ENCODE measurements at places on chromosomes 11 and 22. TPM values are rescaled to one million over a fixed set of nuclear protein-coding genes. Genes with fewer than 3 reads are reported as not detected.

- no peak overlapping the region for H3K4me3 ChIP-seq
- no peak overlapping the region for H3K27ac ChIP-seq
- H3K4me1 ChIP-seq = no peaks in the 10 kb centered on the region
- H3K36me3 ChIP-seq = no peaks in the 10 kb centered on the region
Observed at GRCh38 chr11:44967930-44968496, 17.3 kb upstream of the TP53I11 start.

DNA sequence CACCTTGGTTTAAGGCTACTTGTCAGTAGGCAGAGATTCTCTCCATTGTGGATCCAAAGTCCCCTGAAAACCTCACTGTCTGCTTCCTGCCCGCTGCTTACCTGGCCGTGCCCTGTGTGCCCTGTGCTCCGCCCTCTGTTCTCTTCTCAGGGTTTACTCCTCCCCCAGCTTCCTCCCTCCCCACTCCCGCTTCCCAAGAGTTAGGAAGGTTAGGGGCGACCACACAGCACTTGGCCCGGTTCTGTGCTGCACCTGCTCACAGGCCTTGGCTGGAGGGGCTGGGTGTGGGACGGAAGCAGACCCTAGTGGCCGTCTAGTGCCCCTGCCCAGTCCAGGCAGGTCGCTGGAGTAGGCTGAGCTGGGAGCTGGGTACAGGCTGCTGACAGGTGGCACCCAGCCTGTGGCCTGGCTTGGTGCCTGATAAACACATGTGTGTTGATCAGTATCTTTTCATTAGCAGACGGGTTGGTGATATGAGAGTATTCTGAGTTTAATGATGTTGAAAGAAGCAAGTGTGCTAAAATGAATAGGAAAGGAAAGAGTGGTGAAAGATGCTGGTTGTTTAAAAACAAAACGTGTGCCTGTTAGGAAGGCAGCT lies 40.5 kb downstream of the GRAMD4 start:
- no peaks in the 10 kb centered on the region for H3K27me3 ChIP-seq
- H3K27ac ChIP-seq = no peak overlapping the region
- H3K36me3 ChIP-seq = peaks cover 7% of the 10 kb centered on the region
- no peak for DNase-seq

- DNase-seq = no peak
- H3K36me3 ChIP-seq = no peaks in the 10 kb centered on the region
- no peak overlapping the region for H3K4me3 ChIP-seq
- H3K27ac ChIP-seq = no peak overlapping the region
Observed at GRCh38 chr11:44518968-44519550, 46.4 kb upstream of the CD82 start.

DNA sequence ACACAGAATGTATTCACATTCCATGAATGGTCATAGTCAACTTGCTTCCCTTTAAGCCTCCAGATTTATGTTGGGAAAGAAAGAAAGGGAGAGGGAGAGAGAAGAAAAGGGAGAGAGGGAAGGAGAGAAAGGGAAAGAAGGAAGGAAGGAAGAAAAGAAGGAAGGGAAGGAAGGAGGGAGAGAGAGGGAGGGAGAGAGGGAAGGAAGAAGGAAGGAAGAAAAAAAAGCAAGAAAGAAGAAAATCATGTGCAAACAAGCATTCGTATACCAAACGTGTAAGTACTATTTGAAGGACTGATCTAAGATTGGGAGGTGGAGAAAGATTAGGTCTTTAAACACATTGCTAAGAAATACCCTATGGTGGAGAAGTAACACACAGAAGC lies 23.9 kb upstream of the ARHGAP20 start:
- H3K27ac ChIP-seq = no peak overlapping the region
- H3K36me3 ChIP-seq = no peaks in the 10 kb centered on the region
- H3K27me3 ChIP-seq = no peaks in the 10 kb centered on the region
- no peak for DNase-seq
- H3K4me3 ChIP-seq = no peak overlapping the region
- no peaks in the 10 kb centered on the region for H3K4me1 ChIP-seq

DNA sequence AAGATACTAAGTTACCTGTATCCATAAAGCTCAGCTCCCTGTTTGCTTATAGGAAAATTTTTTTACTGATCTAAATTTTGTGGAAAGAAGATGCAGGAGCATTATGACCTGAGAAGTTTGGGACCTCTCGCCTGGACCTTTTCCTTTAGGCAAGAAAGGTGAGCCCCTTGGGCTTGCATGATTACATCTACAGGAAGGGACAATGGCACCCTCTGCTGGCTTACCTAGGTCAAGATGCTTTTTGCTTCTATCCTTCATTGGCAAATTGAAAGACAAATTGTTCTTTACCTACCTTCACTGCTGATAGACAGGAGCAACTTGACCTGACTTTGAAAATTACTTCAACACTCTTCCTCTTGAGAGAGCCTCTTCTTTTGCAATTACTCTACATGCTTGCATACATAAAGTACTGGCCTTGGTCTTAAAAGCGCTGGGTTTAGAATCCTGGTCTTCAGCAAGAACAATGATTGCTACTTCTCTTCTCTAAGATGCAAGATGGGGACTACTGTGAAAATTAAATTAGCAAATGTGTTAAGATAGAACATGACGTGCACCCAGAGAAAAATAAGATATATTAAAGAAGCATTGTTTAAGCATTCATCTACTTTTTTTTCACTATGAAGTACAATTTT lies 147.2 kb downstream of the TRPC6 start:
- peak; percentile 65 for DNase-seq
- H3K4me1 ChIP-seq = peaks cover 10% of the 10 kb centered on the region
- no peak overlapping the region for H3K4me3 ChIP-seq
- no peaks in the 10 kb centered on the region for H3K27me3 ChIP-seq

DNA sequence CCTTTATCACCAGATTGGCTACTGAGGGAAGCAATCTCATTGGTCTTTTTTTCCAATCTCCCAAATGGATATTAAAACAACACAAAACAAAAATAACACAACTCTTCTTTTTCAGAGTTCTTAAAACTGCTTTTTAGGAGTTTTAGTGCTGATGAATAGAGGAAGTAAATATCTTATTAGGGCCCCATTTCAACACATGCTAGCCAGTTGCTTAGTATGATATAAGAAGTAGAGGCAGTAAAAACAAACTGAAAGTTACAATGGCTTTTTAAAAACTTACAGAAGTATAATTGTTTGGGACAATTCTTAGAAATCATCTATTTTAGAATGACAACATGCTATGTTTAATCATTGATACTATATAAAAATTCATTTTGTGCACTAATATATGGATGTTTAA lies 3.4 kb downstream of the C11orf71 start:
- H3K27ac ChIP-seq = no peak overlapping the region
- no peaks in the 10 kb centered on the region for H3K27me3 ChIP-seq
- H3K4me1 ChIP-seq = peaks cover 13% of the 10 kb centered on the region
- DNase-seq = no peak
- H3K36me3 ChIP-seq = no peaks in the 10 kb centered on the region

DNA sequence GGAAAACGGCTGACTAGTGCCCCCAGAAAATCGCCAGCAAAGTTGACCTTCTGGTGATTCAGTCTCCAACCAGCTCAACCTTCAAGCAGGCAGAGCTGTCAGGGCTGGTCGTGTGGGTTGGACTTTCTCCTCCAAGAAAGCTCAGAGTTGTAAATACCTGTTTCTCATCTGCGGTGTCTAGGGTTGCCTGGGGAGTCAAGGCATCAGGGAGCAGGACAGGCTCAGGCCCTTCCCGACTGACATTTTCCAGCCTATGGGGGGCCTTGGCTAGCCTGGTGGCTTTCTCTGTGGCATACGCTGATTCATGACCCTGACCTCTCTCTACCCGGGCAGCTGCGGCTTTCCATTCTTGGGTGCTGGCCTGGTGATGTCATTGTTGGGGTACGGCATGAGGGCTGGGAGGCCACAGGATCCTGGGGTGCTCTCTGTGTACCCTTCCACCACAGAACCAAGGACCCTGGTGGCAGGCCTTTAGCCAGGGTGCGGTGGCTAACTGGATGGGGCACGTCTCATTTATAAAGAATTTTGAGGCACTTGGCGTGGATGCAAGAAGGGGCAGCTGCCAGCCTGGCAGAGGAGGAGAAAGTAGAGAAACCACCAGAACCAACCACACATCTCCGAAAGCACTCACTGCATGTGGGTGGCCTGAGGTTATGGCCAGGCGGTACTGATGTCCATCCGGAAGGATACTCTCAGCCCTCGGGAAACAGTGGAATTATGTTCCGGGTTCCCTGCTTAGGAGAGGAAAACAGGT lies 64.9 kb downstream of the BCR start:
- no peak overlapping the region for H3K4me3 ChIP-seq
- DNase-seq = no peak
- no peaks in the 10 kb centered on the region for H3K27me3 ChIP-seq
- H3K36me3 ChIP-seq = no peaks in the 10 kb centered on the region

DNA sequence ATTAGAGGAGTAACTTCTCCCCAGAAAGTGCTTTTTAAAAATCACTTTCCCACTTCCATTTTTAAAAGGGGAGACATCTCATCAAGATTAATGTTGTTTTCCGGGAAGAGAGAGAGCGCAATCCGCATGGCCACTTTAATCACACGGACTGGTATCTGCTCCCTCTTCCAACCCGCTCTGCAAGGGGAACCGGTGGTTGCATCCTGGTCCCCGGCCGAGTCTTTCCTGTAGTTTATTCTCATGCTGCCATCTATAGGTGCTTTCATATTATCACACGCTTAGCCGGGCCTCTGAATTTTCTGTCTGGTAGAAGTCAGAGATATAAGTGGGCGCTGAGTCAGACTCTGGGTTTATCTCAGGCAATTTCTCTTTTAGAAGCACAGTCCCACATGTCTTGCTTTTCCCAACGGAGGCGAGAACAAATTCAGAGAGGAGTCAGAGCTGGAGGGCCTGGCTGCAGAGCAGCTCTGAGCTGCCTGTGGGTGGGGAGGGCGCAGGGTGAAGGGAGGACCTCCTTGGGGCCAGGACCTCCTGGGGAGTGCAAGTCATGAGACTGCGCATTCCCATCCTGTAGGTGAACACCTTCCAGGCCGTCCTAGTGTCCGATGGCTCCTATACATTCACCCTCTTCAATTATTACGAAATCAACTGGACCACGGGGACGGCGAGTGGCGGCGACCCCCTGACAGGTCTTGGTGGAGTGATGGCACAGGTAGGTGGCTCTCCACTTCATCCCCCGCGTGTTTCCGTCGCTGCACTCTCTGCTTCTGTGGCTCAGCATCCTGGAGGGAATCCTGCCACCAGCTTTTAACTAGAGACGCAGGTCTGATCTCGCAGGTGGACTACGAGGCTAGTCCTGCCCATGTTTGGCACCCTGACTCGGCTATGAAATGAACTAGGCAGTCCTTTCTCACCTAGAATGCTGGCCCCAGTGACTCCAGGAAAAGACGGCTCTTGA lies 11.7 kb downstream of the TECTA start:
- H3K4me1 ChIP-seq = no peaks in the 10 kb centered on the region
- no peak overlapping the region for H3K27ac ChIP-seq
- H3K36me3 ChIP-seq = no peaks in the 10 kb centered on the region
- no peak overlapping the region for H3K4me3 ChIP-seq
- DNase-seq = no peak

DNA sequence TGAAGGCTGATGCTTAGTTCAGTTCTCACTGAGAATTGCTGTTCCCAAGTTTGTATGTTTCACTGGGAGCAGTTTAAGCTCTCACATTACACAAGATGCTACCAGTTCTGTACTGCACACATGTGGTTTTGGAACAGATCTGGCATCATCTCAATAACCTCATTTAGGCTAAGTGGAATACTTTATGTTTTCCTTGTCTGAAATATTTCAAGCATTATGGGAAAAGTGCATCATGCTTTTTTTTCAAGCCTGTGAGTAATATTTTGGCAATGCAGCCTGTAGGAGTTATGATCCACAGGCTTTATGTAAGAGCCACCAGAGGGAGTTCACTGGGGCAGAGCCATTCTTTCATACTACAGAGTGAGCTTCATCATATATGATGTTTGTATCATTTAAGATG lies 141.5 kb downstream of the OR4C45 start:
- H3K27ac ChIP-seq = no peak overlapping the region
- H3K27me3 ChIP-seq = no peaks in the 10 kb centered on the region
- no peaks in the 10 kb centered on the region for H3K4me1 ChIP-seq
- no peak for DNase-seq
- H3K36me3 ChIP-seq = no peaks in the 10 kb centered on the region

- H3K4me3 ChIP-seq = peak overlapping the region; percentile 1
- H3K27me3 ChIP-seq = no peaks in the 10 kb centered on the region
- peaks cover 96% of the 10 kb centered on the region for H3K4me1 ChIP-seq
Observed at GRCh38 chr11:114169321-114169749, 109.8 kb downstream of the ZBTB16 start.

DNA sequence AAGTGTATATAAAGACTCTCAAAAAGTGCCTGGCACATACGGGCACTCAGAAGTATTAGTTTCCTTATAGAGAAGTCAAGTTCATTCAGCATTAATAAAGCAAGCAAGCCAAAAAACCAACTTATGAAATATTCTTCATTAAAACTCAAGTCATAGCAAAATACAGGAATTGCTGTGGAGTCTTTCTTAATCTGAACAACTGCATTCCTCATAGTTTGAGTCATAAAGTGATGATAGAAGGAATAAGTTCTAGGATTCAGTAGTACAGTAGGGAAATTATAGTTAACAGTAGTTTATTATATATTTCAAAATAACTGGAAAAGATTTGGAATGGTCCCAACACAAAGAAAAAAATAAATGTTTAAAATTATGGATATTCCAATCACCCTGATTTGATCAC lies 200.3 kb downstream of the C11orf91 start:
- no peaks in the 10 kb centered on the region for H3K36me3 ChIP-seq
- no peaks in the 10 kb centered on the region for H3K4me1 ChIP-seq
- DNase-seq = no peak

GRCh38 chr11:69416143-69416515 lies 65.3 kb upstream of the LINC01488 start:
- H3K4me1 ChIP-seq = peaks cover 32% of the 10 kb centered on the region
- no peaks in the 10 kb centered on the region for H3K36me3 ChIP-seq
- DNase-seq = no peak
- H3K27me3 ChIP-seq = no peaks in the 10 kb centered on the region
- H3K4me3 ChIP-seq = no peak overlapping the region
- peak overlapping the region; percentile 63 for H3K27ac ChIP-seq

GRCh38 chr11:115279813-115280761 lies 224.1 kb downstream of the CADM1 start:
- H3K4me3 ChIP-seq = no peak overlapping the region
- no peaks in the 10 kb centered on the region for H3K4me1 ChIP-seq
- H3K27ac ChIP-seq = no peak overlapping the region
- DNase-seq = no peak
- H3K36me3 ChIP-seq = no peaks in the 10 kb centered on the region
- no peaks in the 10 kb centered on the region for H3K27me3 ChIP-seq

DNA sequence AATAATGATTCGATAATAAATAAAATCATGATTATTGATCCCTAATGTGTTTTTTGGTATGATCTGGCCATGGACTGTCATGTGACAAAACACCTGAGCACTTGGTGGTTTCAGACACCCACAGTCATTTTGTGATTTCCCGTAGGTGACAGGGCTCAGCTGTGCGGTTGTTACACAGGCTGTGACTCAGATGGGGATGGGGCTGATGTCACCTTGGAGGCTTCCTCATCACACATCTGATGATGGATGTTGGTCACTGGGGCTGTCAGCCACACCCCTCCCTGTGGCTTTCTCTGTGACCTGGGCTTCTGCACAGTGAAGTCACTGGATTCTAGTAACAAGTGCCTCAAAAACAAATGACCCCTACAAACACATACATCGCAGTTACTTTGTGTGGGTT lies 995.1 kb downstream of the BRD1 start:
- no peaks in the 10 kb centered on the region for H3K36me3 ChIP-seq
- DNase-seq = no peak
- no peaks in the 10 kb centered on the region for H3K4me1 ChIP-seq

VWCE gene
- total RNA-seq = 19.2 TPM

SAA1 gene
- 70.4 TPM for total RNA-seq

OR10A2 gene
- total RNA-seq = not detected

ANKRD13D gene
- 54.7 TPM for total RNA-seq

KCTD14 gene
- 0.96 TPM for total RNA-seq

NAP1L4 gene
- 54.5 TPM for total RNA-seq

CLTCL1 gene
- total RNA-seq = 26.0 TPM

E2F8 gene
- 0.96 TPM for total RNA-seq

ART5 gene
- total RNA-seq = not detected

TNNI2 gene
- not detected for total RNA-seq

ACCSL gene
- total RNA-seq = not detected

CCDC89 gene
- total RNA-seq = 16.6 TPM

SERHL2 gene
- total RNA-seq = 3.1 TPM

All from ascending aorta (tissue), 2 donors.